ENCODE measurements at places on chromosomes 12 and 14.

- DNase-seq, result no peak
These were observed 141.1 kb downstream of the SLC15A5 start for GRCh38 chr12:16136219-16136988.

- DNase-seq, result peak; percentile 62
These were observed 33.2 kb upstream of the PPP1R13B start for GRCh38 chr14:103880348-103881267.

GRCh38 chr12:70890895-70891832 is 29.4 kb downstream of the PTPRR start:
- no peak for DNase-seq

- no peak for DNase-seq
These were observed 1.9 kb downstream of the IFNG-AS1 start for GRCh38 chr12:67991158-67991557.

- DNase-seq, result no peak
These were observed 45.3 kb downstream of the SOS2 start for GRCh38 chr14:50186107-50186506.

DNA sequence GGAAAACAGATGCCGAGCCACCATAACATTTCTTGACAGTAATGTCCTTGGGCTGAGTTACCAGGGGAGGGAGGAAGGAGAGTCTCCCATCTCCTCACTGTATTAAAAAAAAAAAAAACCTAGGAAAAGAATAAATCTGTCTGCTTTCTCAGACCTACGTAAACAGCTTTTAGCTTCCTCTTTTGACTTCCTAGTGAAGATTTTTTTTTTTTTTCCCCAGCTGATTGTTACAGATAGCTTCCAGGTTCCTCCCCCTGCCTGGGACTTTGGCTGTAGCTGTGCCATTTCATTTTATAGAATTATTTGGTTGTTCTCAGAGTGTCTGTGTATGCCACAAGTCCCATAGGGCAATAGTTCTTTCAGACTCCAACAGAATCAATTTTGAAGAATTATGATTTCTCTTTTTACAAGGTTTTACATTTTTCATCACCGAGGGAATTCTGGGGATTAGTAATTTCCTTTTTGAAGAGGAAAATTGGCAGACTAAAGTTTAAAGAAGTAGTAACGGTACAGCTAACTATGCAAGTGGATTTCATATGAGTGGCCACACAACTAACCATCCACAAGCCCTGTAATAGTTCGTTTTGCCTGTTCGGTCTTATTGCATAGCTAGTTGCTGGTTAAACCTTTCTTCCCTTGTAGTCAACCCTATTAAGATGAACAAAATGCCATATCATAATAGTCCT is 23.1 kb upstream of the GNS start:
- no peak for DNase-seq

DNA sequence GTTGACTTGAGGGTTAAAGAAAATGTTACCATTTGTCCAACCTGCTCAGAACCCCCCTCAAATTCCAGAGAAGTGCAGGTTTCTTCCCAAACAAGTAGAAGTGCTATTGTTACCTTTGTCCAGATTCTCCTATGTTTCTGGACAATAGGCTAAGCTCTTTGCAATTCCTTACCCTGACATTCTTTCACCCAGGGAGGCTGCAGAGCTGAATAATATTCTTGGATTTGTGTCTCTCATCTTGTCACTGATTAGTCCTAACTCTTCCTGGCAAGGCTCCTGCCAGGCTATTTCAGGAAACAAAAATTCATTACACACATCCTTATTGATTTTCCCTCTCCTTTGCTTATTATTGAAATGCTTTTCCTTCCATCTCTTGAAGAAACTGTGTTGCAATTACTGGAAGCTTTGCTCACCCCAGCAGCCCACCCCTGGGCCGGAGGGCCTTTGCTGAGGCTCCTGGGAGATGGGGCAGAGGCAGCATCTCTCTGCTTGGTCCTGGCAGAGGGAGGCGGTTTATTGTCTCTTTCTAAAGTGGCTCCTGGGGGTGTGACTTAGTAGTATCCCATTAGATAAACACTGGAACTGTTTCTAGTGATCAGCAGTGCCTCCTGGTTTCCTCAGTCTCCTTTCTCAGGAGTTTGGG is 207.5 kb upstream of the PELI2 start:
- no peak for DNase-seq

- DNase-seq, result no peak
These were observed 1.3 kb downstream of the RNASE6 start for GRCh38 chr14:20782280-20782890.

DNA sequence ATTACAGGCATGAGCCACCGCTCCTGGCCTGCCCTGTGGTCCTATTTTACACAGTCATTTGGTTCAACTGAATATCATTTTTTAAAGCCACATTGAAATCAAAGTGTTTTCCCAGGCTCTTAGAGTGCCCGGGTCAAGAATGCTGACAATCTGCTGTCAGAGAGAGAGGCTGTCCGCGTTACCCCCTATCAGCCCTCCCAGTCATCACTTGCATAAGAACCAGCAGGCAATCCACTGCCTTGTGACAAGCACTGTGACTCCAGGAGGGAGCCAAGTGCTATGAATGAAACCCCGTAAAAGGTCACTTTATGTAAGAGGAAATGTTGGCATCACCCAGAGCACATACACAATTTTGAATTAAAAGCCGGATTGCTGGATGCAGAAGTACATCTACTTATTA is 13.5 kb downstream of the PHLDA1 start:
- DNase-seq, result no peak

GRCh38 chr12:62694632-62695031 is 228.0 kb downstream of the MON2 start:
- DNase-seq, result no peak
